ENCODE measurements at places on chromosomes 2 and 18. TPM values are rescaled to one million over a fixed set of nuclear protein-coding genes. Genes with fewer than 3 reads are reported as not detected.

- peaks cover 8% of the 10 kb centered on the region for H3K4me1 ChIP-seq
- H3K4me3 ChIP-seq, result no peak overlapping the region
- H3K27me3 ChIP-seq, result peaks cover 40% of the 10 kb centered on the region
- no peak overlapping the region for H3K27ac ChIP-seq
- no peak for DNase-seq
These were observed 3.8 kb upstream of the ATP8B1 start for GRCh38 chr18:57806978-57807285.

DNA sequence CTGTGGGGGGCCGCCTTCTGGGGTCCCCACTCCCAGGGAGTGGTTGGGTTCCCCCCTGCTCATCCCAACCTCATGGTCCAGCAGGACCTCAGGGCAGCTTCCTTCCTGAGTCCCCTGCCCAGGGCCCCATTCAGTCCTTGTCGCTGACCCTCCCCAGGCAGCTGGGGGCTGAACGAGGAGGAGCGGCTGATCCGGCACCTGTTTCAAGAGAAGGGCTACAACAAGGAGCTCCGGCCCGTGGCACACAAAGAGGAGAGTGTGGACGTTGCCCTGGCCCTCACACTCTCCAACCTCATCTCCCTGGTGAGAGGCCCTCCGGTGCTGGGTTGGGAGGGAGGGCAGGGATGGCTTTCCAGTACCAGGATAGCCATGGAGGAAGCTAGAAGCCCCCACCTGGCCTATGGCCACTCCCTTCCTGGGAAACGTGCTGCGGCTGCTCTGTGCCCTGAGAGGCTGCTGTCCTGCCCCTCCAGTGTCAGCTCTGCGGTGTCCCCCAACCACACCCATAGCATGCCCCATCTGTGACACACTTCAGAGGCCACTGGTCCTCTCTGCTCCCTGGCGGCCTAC, 497 bp downstream of the CHRND start:
- peaks cover 20% of the 10 kb centered on the region for H3K4me1 ChIP-seq
- peaks cover 38% of the 10 kb centered on the region for H3K27me3 ChIP-seq
- DNase-seq, result no peak
- H3K27ac ChIP-seq, result no peak overlapping the region
- H3K36me3 ChIP-seq, result no peaks in the 10 kb centered on the region

DNA sequence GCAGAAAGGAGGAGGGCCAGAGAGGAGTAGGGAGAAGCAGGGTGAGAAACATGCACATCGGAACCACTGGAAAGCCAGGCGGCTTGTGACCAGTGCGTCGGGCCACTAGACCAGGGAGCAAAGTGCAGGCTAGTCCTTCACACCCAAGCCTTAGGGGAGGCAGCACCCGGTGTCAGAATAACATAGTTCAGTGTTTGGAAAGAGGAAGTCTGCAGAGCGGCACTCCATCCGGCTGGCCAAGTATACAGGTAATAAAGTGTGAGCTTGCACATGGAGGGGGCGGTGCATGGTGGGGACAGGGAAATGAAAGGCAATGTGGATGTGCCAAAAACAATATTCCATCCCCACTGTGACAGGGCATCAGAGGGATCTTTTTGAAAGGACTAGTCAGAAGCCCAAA, 69.7 kb downstream of the ZNF521 start:
- H3K27me3 ChIP-seq, result peaks cover 7% of the 10 kb centered on the region
- no peak for DNase-seq
- H3K4me3 ChIP-seq, result no peak overlapping the region
- H3K4me1 ChIP-seq, result no peaks in the 10 kb centered on the region
- no peak overlapping the region for H3K27ac ChIP-seq

DNA sequence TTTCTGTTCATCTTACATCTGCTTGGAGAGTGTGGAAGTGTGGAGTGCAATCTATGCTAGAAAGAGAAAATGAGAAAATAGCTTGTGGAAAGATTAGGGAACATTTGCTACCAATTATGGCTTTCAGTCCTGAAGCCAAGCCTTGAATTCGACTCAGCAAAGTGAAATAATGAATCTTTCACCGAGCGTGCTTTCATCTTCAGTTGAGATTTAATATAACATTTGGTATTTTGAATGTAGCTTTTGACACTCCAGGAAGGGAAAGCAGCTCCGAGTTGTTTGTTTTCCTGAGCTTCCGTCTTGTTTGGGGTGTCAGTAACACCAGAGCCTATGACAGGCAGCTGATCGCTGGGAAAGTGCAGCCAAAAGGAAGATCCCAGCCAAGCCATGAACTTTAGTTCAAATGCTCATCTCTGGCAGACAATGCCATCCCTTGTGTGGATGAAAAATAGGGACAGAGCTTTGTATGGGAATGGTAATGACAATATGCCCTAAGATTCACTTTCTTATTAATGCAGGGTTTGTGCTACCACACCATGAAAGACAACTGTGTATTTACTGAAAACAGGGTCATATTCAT, 25.0 kb upstream of the PHLPP1 start:
- H3K27ac ChIP-seq, result no peak overlapping the region
- no peak for DNase-seq
- peaks cover 6% of the 10 kb centered on the region for H3K27me3 ChIP-seq
- peaks cover 3% of the 10 kb centered on the region for H3K36me3 ChIP-seq
- no peaks in the 10 kb centered on the region for H3K4me1 ChIP-seq
- no peak overlapping the region for H3K4me3 ChIP-seq

DNA sequence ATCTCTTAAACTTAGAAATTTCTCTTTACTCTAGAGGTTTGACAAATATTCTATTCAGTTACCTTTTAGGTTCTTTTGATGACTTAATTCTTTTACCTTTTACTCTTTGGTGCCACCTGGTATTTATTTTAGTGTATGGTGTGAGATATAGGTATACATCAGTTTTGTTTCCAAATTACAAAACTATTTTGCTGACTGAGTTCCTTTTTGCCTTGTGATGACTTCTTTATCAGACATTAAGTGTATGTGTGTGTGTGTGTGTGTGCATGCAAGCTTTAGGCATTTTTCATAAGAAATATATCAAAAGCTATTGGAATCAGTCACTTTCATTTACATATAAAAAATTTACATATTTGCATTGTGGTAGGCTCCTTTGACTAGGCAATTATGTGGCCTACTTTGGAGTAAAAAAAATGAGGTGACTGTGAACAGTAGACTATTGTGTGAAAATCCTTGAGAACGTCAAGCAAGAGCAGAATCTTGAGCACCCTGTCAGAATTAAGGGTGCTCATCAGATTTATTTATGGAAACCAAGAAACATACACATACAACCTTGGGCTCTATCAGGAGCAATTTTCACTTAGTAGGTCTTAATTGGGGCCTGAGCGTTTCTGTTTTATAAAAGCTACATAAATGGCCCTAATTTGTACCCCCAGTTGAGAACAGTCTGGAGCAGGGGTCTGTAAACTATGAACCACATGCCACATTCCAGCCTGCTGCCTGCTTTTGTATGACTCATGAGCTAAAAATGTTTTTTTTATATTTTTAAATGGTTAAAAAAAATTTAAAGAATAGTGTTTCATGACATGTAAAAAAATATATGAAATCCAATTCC, 415.9 kb downstream of the SLC4A3 start:
- peaks cover 2% of the 10 kb centered on the region for H3K27me3 ChIP-seq
- H3K27ac ChIP-seq, result no peak overlapping the region
- H3K36me3 ChIP-seq, result no peaks in the 10 kb centered on the region
- DNase-seq, result no peak

Gene FHOD3
- total RNA-seq, result not detected

DNA sequence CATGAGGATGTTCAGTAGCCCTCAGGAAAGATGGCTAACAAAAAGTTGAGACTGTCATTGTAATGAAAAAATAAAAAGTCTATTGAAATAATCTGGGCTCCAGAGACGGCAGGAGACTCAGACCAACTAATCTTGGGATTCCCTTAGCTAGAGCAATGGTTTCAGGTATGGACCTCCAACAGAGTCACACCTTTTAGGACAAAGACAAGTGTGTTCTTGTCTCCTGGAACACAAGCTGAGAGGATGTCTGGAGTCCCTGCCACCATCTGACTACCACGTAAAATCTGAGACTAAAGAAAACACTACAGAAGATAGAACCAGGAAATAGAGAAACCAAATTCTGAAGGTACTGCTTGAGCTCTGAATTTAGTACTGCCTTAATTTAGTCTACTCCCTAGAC, 103.3 kb upstream of the RBBP8 start:
- H3K27me3 ChIP-seq, result peaks cover 21% of the 10 kb centered on the region
- no peak overlapping the region for H3K4me3 ChIP-seq
- no peak for DNase-seq

GRCh38 chr2:198371921-198372543, 567.6 kb downstream of the PLCL1 start:
- no peaks in the 10 kb centered on the region for H3K36me3 ChIP-seq
- H3K4me3 ChIP-seq, result no peak overlapping the region
- peaks cover 9% of the 10 kb centered on the region for H3K27me3 ChIP-seq
- no peak overlapping the region for H3K27ac ChIP-seq
- peaks cover 6% of the 10 kb centered on the region for H3K4me1 ChIP-seq
- DNase-seq, result no peak

- H3K27ac ChIP-seq, result no peak overlapping the region
- H3K36me3 ChIP-seq, result no peaks in the 10 kb centered on the region
- no peak for DNase-seq
- peaks cover 20% of the 10 kb centered on the region for H3K27me3 ChIP-seq
- H3K4me1 ChIP-seq, result no peaks in the 10 kb centered on the region
These were observed 20.9 kb downstream of the GREB1L start for GRCh38 chr18:21262979-21263378.

Gene PDK1
- total RNA-seq, result 31.9 TPM

- no peak overlapping the region for H3K27ac ChIP-seq
- H3K4me1 ChIP-seq, result no peaks in the 10 kb centered on the region
- no peaks in the 10 kb centered on the region for H3K36me3 ChIP-seq
- H3K27me3 ChIP-seq, result peaks cover 21% of the 10 kb centered on the region
- H3K4me3 ChIP-seq, result no peak overlapping the region
These were observed 180.2 kb downstream of the LTBP1 start for GRCh38 chr2:33126958-33127357.

DNA sequence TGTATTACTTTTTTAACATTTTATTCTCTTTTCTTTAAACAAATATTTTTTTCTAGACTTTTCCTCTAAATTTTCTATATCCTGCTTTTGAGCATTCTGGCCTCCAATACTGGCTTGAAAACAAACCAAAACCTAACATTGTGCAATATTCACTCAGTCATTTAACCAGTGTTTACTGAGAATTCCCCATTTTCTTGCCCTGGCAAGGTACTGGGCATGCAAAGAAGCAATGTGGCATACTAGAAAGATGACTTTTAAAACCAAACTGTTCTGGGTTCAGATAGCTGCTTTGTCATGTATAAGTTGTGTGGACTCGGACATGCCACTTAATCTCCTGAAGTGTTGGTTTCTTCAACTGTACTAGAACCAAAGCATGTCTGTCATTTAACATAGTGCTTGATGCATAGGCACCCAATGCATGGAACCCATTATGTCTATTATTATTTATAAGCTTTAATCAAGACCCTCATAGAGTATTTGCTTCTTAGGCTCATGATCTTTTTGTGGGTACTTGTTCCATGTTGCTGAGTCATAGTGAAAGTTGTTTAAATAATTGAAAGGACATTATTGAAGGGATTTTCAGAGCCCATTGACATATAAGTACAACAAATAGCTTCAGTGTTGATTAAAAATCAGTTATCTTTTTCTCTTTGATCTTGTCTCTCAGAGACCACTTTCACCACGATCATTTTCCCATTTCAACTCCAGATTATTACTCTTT, 185.4 kb upstream of the OSR1 start:
- peaks cover 3% of the 10 kb centered on the region for H3K27me3 ChIP-seq
- no peak for DNase-seq
- no peak overlapping the region for H3K4me3 ChIP-seq

All from activated naive CD4-positive, alpha-beta T cell treated with anti-CD3 and anti-CD28 coated beads for 36 hours (primary cell).